EL (cell line): ENCODE measurements at places on chromosomes 13 and 19.

DNA sequence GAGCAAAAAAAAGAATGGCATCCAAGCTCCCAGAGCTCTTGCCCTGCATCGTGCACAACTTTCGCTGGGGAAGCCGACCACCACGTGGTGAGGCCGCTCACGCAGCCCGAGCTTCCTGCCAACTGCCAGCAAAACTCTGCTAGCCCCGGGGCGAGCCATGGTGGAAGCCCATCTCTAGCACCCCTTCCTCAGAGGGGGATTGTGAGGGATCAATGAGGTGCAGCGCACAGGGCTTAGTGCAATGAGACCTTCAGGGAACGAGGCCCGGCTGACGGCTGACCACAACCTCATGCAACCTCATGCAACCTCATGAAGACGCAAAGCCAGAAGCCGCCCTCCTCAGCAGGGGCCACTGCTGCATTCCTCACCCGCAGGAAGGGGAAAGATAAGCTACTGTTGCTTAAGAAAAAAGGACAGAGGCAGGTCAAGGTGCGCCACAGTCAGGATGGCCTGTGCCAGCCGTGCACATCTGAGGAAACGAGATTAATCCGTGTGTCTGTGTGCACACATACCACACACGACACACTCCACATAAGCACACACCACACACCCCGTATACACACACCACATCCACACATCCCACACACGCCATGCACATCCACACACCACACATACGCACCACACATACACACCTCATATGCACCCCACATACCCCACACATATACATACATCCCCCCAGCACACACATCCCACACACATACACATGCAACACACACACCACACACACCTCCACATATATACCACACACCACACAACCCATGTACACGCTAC lies 9.6 kb downstream of the HSPBP1 start:
- DNase-seq: no peak

DNA sequence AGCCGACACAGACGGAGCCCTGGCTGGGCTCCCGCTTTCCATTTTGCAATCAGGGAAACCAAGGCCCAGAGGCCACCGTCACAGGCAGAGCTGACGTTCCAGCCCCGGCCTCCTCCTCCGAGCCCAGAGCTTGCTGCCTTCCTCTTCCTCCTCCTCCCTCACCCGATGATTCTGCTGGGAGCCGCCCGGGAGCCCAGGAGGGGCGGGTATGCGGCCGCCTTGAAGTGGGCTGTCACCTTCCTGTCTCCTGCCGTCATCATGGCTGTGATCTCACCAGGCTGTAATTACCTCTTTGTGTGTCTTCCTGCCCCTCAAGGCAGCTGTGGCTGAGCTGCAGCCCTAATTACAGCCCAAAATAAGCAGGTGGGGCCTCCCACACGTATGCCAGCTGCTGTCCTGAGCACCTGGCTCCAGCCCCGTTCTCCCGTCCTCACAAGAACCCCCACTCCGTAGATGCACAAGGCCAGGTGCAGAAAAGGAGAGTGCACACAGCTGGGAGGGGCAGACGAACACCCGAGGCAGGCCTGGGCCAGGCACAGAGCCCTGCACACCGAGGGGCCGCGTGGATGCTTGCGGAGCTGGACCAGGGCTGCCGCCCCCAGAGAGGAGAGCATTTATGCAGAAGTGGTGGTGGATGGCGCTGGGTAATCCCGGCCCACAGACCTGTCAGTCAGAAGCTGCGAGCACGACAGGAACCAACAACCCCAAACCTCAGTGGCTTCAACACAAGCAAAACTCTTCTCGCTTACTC lies 4.0 kb downstream of the TPGS1 start:
- DNase-seq: no peak

- DNase-seq: peak; percentile 76
Measured at GRCh38 chr19:49019242-49019932, 2.5 kb upstream of the LHB start.

DNA sequence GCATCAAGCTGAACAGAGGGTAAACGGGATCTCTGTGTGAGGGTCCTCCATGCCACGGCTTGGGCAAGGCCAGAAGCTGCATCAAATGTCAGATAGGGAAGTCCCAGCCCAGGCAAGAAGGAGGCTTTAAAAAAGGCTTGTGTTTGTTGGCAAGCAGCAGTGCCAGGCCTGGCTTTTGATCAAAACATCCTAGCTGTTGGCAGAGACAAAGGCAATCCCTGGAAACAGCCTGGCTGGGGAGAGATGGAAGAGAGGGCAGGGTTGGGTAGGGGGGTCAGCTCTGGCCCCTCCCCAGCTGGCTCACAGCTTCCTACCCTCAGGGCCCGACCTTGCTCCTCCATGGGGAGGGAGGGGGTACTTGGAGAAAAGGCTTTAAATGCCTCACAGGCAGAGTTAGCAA lies 61.8 kb upstream of the KCTD15 start:
- no peak for DNase-seq

DNA sequence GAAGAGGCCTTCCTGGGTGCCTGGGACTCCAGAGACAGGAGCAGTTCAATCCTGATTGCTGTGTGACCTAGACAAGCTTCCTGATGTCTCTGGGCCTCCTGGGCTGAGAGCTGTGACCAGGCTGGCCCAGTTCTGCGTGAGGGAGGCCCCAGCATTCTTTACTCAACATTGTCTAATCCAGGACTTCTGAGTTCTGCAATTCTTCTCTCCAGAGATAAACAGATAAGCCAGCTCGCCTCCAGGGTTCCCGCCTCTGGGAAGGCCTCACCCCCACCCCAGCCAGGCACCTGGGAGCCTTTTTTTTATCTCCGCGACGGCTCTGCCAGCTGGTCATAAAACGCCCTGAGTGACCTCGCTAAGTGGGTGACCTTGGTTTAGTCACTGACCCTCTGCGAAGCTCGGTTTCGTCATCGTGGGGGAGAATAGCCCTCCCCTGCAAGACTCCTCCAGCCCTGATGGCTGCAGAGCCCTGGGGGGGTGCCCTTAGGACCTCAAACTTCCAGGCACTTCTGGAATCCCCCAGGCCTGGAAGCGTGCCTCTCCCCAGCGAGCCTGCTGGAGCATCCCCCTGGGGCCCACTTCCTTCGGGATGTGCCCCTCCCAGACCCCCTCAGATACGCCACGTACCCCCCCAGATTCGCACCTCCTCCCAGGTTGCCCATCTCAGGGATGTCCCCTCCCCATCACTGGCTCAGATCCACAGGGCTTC lies 1.9 kb downstream of the SULT2B1 start:
- DNase-seq: peak; percentile 97

- DNase-seq: no peak
Measured at GRCh38 chr13:90402613-90403012, 944.9 kb upstream of the MIR17HG start.

DNA sequence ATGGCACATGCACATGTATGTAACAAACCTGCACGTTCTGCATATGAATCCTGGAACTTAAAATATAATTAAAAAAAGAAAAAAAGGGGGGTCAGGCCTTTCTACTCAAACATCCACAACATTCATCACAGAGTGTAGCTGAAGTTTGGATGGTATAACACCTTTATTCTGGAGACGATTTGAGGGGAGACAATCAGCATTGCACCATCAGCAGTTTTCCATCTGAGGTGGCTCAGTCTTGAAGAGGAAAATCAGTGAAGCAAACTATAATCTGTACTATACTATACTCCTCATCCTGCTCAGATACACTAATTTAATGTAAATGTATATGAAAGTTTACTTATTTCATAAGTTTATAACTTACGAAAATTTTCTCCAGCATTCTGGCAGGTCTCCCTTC lies 969.7 kb downstream of the SLITRK1 start:
- no peak for DNase-seq

GRCh38 chr13:32019612-32020233 lies 11.9 kb upstream of the FRY start:
- peak; percentile 61 for DNase-seq

- DNase-seq: no peak
Measured at GRCh38 chr13:57857945-57858344, 226.4 kb downstream of the PCDH17 start.

DNA sequence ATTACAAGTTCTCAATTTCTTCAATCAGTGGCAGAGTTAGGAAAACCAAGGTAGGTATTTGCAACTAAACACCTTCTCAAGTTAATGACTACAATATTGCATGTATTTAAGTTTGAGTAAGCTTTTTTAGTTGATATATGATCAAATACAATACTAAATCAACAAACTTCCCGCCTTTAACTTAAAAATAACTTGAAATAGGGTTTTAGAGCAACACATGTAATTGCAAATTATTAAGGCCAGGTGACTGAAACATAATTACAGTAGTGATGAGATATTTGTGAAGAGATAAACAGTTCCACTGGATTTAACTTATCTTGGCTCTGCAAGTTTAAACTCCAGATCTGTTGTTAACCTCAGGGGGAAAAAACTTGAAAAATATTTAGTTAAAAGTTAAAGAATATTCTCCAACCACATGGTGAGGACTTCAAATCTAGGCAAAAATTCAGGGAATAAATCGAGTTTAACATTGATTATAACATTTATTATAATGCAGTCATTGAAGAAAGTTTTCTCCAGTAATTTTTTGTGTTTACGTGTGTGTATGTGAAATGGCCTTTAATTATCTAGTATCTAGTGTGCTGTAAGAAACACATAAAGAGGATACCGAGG lies 3.6 kb downstream of the DACH1 start:
- no peak for DNase-seq

- DNase-seq: no peak
Measured at GRCh38 chr19:10587022-10587838, at the start of gene AP1M2. Gene AP1M2, minus strand, starts transcription at chr19:10587312. Its CDS starts 81 bp downstream, at chr19:10587231.

- DNase-seq: peak; percentile 91
Measured at GRCh38 chr19:11203194-11204075, 6.1 kb upstream of the KANK2 start.

DNA sequence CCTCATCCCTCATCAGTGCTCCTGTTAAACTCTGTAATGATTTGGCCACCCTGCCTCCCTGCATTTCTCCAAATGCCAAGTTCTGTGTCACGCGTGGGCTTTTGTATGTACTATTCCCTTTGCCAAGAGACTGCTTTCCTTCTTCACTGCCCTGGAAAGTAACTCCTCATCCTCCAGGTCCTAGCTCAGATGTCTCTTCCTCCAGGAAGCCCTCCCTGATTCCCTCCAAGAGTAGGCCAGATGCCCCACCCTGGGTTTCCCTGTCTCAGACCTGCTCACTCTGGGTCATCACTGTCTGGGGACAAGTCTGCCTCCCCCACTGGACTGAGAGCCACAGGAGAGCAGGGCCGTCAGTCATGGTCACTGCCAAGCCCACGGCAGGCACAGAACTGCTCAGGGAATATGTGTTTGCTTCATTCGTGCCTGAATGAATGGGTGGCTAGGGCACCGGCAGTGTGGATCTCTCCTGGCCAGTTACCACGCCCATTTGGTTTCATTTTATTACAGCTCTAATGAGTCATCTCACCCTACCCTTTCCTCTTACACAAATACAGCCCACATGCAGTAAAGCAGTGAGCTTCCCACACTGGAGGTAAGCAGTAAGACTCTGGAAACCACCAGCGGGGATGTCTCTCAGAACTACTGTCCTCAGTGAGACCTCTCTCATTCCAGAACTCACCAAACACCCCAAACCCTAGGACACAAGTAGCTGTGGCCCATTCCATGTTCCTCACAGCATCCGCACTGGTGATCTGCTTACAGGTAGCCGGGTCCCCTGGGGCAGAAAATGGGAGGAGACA lies 12.1 kb upstream of the GPR4 start:
- DNase-seq: peak; percentile 94

DNA sequence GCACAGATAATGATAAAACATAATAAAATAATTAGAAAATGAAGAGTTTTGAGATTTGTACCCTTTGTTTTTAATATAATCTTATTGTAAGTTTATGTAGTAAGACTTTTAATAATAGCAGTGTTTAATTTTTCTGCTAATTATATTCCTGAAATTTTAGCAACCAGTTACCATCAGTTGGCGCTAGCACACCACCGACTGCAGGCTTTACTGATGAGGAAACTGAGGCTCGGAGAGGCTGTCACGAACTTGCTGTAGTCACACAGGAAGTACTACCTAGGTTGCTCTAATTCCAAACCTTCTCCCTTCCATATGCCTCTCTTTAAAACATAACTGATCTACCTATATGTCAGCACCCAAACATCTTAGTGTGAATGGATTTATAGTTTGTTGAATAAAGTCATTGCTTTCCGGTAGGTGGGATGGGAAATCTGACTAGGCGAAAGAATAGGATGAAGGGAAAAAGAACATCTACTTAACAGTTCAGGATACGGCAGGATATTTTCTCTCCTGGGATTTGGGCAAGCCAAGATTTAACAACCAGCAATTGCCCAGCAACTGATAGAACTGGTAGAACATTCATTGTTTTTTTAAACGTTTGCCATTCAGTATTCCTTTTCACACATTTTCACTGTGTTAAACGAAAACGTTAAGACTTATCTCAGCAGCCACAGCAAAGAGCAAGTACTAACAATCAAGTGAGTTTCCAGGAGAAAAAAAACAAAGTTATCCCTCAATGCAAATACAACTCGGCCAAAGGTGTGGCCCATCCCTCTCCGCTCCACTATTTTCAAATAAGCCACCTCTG lies 822 bp upstream of the RFXAP start:
- DNase-seq: no peak

GRCh38 chr19:3014135-3014534 lies 14.9 kb downstream of the TLE2 start:
- no peak for DNase-seq

GRCh38 chr19:39602224-39602623 lies at the start of gene LGALS13:
Gene LGALS13, plus strand, starts transcription at chr19:39602524. Its CDS starts 45 bp downstream, at chr19:39602569.
- DNase-seq: no peak

DNA sequence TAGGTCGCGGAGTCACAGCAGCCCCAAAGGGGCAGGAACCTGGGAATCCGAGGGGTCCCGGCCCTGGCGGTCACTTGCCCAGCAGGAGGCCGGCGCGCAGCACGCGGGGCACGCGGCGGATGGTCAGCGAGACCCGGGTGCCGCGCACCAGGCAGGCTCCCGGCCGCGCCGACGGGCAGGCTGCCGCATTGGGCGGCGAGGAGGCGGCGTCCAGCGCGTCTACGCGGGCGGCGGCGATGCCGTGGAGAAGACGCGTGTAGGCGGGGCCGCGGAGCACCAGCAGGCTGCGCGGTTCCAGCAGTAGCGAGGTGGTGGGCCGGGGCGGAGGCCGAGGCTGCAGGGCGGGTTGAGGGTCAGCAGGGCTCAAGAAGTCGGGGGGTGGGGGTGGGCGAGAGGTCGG lies 607 bp upstream of the SYNE4 start:
- DNase-seq: peak; percentile 69

DNA sequence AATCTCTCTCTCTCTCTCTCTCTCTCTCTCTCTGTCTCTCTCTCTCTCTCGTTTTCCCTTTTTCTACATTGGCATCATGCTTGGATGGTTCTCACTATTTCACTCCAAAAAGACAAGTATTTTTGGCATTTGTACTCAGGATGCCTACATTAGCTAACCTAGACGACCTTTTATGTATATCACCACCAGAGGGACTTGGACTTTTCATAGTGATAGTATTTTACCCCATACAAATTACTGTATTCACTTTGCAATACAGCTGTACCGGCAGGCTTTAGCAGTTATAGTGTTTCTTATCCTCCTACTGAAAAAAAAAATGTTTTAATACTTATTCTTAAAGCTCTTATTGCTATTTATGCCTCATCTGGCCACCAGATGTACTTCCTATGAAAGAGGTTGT lies 687.2 kb upstream of the KLHL1 start:
- no peak for DNase-seq
